ENCODE measurements at places on chromosomes 1 and 21.

DNA sequence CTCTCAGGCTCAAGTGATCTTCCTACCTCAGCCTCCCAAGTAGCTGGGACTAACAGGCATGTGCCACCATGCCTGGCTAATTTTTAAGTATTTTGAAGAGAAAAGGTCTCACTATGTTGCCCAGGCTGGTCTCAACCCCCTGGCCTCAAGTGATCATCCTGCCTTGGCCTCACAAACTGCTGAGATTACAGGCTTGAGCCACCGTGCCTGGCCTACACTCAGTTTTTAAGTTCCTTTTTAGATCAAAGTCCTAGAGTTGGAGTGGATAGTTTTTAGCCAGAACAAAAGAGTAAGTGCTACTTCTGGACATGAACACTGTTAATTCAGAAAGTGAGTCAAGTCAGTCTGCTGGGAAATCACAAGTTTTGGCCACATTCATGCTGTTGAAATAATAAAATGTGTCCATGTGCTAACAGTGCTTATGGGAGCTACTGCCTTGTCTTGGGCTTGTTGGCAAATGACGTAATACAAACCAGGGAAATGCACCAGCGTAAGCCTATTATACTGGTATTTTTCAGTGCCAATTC is 84.2 kb downstream of the NDUFS5 start:
- DNase-seq: no peak

DNA sequence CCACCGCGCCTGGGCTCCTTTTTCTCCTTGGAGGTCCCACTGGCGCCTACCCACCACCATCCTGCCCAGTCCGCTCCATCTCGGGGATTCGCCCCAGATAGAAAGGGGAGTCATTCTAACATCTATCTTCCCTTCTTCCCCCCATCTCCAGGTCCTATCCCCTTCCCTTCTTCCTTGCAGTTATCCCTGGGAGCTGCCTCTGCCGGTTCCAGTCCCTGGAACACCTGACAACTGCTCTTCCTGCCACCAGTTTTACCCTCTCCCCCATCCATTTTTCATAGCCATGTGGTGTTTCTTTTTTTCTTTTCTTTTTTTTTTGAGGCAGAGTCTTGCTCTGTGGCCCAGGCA is 12.0 kb upstream of the COL16A1 start:
- DNase-seq: no peak

GRCh38 chr1:247115141-247115510 is 11.0 kb upstream of the ZNF669 start:
- DNase-seq: no peak

DNA sequence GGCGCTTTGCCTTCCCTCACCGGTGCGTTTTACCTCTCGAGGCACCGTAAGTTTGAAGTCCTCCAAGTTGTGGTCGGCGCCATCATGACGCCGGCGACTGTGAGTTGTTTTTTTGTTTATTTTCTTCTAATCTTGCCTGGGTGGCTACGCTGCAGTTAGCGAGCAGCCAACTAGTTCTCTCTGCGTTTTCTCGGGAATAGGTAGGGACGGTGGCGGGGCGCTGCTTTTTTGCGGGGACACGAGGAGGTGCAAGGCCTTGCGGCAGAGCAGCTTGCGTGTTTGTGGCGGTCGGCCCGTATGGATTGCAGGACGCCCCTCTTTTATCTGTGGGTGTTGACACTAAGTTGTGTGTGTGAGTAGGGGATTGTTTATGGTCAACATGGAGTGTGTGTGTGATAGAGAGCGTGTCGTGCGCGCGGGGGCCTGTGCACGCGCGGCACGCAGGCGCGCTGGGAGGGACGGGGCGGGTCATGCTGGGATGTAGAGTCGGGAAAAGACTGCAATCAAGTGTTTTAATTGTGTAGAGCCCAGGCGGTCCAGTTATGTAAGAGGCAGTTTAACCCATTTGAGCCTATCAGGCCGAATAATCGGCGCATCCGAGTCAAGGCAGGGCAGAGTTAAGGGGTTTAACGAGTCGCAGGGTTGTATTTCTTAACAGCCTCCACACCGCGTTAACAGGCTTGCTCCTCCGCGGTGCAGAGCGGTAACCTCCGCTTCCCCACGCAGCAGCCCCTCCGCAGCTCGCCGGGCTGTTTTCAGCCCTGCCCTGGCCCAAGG is 1.2 kb upstream of the NEGR1 start:
- peak; percentile 33 for DNase-seq

All from naive thymus-derived CD4-positive, alpha-beta T cell (primary cell).